ENCODE measurements at places on chromosomes 4 and X.

GRCh38 chr4:161336621-161337020, 827.2 kb downstream of the FSTL5 start:
- no peak for DNase-seq

GRCh38 chrX:131894995-131895394, 128.1 kb upstream of the STK26 start:
- no peak for DNase-seq

DNA sequence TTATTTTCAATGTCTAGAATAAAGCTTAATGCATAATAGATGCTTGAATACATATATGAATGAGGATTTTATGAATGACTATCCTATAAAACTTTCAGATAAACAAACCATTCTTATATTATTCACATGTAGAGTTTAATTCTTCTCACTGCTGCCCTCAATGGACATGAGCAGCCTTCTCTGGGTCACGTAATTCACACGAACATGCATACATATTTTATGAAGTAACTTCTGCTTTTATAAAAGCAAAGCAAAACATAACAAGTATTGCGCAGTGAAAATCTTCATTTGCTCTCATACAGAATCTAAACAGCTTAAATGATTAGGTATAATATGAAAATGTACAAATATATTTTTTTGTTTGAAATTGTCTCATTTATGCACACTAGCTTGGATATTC, 116.7 kb downstream of the TMA16 start:
- DNase-seq, result no peak

GRCh38 chr4:182192511-182193181, 50.6 kb upstream of the TENM3 start:
- no peak for DNase-seq

GRCh38 chr4:153467897-153468262, 1.7 kb downstream of the TMEM131L start:
- DNase-seq, result no peak

DNA sequence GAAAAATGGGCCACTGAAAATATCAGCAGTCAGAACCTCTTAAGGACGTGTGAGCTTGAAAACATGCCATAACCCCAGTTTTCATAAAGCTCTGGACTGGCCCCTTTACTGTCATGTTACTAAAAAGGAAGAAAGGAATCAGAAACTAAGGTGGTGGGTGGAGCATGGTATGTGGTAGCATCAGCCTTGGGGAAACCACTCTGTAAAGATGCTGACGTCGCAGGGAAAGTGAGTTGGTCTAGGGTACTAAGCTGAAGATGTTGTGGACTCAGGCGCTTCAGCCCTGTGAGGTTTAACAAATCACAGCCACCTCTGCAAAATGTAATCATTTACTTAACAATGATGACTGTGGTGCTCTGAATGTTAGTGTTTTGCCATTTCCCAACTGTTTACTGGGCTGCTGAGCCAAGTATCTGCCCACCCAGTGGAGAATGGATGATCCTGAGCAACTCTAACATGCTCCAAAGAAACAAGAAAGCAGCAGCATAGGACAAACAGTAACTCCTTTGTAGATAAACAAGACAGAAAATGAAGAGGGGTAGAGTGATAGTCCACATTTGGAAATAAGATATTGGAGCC, 33.4 kb downstream of the C4orf54 start:
- DNase-seq, result no peak

DNA sequence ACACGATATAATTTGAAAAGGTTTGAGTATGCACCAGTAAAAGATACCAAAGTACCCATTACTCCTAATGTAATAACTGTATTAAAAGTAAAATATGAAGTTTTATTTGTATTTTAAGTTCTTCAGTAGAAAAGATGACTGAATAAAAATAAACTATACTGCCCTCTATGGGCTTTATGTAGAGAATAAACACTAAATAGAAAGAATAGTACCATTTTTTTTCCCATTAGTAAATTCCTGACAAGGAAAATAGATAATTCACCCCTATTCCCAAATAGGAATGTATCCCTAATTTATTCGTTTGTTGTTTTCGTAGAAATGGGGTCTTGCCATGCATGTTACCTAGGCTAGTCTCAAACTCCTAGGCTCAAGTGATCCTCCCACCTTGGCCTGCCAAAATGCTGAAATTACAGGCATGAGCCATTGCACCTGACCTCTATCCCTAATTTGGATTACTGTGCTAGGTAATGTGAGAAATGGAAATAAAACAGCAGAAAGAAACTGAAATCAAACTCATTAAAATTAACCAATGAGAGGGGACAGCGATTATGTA, 73.6 kb upstream of the COX18 start:
- DNase-seq, result no peak

DNA sequence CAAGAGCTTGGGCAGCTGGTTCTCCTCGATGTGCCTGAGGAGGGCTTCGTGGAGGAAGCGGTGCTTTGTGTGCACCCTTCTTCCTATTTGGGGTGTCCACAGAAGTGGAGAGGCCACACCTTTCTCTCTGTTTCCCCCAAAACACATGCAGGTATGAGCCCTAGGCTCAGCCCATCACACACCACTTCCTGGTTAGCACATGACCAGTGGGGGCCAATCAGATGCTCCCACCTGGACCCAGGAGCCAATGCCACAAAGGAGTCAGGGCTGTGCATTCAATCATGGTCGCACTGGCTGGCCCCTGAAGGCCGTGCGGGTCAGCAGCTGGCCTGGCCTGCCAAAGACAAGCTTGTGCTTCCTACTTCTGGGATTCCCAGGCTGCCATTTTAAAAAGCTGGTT, 51.4 kb downstream of the PPP2R2C start:
- DNase-seq, result no peak

DNA sequence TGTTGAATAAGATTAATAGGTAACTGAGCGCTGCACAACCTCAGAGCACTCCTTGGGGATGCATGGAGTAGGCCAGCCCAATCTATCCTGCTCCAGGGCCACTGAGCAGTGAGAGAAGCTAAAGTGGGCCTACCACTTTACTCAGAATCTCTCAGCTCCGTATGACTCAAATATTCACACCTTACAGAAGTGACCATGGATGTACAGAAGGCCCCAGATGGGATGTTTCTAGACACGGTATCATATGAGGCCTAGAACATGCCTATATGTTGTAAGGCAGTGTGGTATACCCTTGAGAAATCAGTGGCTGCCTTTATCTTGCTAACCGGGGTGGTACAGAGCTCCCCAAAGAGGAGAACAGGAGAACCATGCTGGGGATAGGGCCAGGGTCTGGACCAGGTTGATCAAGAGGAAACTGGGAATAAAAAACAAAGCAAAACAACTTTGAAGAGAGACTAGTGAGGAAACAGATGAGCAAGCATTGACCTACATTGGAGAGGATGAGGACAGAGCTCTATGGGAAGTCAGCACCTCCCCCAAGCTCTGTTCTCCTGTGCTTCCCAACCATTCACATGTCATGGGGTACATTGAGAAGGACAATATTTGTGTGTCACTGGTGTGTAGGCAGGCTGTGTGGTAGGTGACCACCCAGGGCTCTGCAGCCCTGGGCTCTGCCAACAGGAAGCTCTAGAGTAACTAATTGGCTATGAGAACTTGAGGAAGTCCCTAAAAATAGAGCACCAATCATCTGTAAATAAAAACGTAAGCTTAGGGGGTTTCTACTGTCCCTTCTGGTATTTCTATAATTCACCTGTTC, 31.4 kb downstream of the HOPX start:
- DNase-seq, result no peak

DNA sequence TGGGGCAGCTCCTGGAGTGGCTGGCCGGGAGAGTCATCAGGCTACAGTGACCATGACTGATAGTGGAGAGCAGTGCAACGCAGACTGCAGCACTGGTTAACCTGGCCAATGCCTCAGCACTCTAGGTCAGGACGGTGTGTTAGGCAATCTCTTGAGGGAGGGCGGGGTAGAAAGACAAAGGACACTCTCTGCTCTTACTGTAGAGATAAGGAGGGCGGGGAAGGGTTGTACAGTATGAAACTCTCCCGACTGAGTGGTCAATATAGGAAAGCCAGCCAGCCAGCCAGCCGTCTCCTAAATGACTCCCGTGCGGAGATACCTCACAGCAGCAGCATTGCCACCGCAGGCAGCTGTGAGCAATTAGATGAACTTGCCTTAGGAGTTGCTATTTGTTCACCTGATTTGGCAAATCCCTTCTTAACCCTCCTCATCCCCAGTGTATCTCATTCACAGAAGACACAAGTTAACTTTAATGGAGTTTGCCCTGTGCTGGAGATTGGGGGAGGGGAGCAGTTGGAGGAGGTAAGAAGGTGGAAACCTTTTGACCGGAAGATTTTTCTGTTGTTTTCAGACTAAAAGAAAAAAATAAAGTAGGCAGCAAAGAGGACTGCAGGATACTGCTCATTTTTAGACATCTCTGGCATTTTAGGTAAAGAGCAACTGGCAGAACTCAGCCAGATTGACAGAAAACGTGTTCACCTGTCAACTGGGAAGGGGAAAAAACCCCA, 330.5 kb downstream of the HNRNPD start:
- DNase-seq, result no peak

- DNase-seq, result no peak
These were observed 20.5 kb upstream of the LCORL start for GRCh38 chr4:18042012-18042411.

DNA sequence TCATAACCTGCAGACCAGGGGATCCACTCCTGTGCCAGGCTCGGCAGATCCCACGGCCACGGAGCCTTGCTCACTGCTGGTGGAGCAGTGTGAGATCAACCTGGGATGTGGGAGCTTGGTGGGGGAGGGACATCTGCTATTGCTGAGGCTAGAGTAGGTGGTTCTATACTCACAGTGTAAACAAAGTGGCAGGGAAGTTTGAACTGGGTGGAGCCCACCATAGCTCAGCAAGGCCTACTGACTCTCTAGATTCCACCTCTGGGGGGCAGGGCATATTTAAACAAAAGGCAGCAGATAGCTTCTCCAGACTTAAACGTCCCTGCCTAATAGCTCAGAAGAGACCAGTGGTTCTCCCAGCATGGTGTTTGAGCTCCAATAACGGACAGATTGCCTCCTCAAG, 54.7 kb upstream of the EPHA5 start:
- no peak for DNase-seq

GRCh38 chrX:72492499-72492898, 80.1 kb downstream of the HDAC8 start:
- DNase-seq, result no peak

DNA sequence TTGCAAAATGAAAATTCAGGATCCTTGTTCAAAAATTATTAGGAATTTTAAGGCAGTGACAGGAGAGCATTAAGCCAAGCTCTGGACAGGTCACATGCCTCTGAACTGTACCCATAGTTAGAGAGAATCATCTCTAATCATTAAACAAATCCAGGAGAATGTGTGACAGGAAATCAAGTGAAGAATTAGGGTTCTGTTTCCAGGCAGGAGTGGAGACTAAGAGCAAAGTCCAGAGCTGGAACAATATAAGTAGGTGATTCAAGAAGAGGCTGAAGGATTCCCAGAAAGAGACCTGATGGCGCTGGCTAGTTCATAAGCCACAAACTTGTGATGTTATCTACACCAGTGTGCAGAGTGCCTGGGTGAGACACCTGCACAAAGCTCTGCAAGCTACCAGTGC, 104.6 kb upstream of the PRKG2 start:
- DNase-seq, result no peak

GRCh38 chr4:12286351-12286750, 857.7 kb upstream of the HS3ST1 start:
- DNase-seq, result no peak

DNA sequence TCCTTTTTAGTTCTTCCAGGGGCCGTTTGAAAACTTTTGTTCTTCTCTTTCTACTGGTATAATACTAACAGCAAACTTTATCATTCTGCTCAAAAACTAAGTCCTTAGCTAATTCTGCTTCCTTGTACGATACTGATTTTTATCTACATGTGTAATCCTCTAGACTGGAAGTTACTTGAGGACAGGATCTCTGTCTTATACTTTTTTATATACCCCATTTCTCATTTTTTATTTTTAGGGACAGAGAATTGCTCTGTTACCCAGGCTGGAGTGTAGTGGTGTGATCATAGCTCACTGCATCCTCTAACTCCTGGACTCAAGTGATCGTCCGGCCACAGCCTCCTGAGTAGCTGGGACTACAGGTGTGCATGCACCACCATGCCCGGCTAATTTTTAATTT, 2.2 kb downstream of the COX7B start:
- DNase-seq, result no peak

DNA sequence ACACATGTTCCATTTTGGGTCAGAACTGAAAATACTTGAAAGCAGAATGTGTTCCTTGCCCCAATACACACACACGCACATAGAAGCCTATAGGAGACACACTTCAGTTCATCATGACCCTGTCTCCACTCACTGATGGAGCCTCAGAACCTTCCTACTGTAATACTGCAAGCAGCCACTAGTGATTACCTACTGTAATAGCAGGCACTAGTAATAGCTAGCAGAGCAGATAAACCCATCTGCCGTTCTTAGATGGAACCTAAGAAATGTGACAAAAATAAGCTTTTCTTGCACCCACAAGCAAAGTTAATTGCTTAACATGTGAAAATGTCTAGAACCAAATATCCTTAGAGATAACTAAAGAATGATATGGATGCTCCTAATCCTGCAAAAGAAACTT, 13.6 kb downstream of the AMTN start:
- no peak for DNase-seq

DNA sequence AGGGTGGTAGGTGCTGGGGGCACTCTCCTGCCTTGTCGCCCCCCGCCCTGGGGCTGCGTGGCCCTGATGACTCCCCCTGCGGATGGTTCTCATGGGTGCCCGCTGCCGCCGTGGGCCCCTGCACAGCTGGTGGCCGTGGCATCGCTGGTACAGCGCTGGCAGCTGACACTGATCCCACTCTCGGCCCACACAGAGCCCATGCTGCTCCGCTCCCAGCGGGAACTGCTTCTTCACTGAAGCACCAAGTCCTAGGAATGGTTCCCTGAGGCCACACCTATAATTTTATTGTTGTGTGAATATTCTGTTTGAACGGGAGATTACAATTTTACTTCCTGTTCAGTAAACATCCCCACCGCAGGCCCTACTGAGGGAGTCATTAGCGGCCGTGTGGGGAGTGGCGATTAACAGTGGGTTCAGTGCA, 138.6 kb upstream of the NKX1-1 start:
- DNase-seq, result no peak

- no peak for DNase-seq
These were observed 393.8 kb upstream of the GRID2 start for GRCh38 chr4:91909963-91910362.
